ENCODE measurements at places on chromosomes 7 and 10.

- DNase-seq, result no peak
Measured at GRCh38 chr7:17105701-17106100, 192.8 kb upstream of the AHR start.

- DNase-seq, result no peak
Measured at GRCh38 chr7:27165996-27166530, 726 bp upstream of the HOXA9 start.

DNA sequence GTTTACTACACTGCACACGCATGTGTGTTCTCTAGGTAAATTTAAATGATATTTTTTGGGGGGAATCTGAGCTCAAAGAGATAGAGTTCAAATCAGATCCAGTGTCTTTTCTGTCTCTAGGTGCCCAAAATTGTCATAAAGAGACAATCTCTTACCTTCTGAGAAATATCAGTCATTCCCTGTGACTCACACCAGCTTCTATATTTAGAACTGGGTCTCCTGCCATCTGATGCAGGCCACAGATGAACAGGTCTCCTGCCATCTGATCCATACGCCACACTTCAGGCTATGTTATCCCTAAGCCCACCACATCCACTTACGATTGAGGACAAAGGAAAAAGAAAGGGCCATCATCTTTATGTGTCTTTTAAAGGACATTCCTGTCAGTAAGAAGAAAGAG is 136.3 kb upstream of the LAMB4 start:
- DNase-seq, result peak; percentile 35

DNA sequence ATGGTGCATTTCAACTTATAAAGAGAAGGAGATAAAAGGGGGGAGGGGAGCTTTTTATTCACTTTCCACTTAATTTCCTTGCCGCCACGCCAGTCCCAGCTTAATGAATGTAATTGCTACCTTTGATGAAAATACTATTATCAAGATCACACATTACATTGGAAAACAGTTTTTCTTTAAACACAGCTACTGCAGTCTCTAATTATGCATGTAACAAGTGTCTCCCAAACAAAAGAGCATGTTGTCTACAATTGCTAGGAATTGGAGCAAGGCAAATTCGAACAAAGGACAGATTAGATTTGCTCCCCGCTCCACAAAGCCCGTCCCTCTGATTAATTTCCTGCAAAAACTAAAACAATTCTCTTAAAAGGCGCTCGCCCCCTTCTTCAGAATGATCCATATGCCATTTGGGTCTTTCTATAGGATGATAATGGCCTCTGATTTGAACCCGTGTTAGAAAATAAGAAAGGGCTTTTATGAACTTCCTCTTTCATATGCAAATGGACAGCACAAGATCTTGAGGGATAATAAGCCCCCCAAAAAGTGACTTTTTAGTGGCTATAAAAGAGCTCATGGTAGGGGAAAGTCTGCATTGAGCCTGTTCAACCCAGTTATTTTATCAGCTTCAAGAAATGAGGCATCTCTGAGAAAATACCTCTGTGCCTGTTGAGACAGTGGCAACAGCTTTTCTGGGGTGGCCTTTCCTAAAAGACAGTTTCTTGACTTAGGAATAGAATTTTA is 60.6 kb downstream of the ACADSB start:
- DNase-seq, result no peak

DNA sequence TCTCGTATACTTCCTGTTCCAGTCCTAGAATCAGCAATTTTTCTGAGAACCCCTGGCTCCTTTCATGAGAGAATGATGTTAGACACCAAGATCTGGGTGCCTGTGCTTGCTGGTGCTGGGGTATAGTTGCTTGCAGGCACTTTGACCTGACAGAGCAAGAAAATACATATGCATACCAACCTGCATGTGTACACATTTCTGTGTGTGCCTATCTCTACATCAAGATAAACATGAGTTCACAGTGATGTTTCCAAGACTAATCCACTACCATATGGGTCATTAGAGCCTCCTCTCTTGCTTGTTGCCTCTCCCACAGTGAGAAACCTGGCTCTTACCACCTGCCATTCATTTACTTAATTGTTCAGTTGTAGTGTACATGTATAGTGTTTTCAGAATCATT is 229.1 kb upstream of the IGFBP3 start:
- DNase-seq, result no peak

DNA sequence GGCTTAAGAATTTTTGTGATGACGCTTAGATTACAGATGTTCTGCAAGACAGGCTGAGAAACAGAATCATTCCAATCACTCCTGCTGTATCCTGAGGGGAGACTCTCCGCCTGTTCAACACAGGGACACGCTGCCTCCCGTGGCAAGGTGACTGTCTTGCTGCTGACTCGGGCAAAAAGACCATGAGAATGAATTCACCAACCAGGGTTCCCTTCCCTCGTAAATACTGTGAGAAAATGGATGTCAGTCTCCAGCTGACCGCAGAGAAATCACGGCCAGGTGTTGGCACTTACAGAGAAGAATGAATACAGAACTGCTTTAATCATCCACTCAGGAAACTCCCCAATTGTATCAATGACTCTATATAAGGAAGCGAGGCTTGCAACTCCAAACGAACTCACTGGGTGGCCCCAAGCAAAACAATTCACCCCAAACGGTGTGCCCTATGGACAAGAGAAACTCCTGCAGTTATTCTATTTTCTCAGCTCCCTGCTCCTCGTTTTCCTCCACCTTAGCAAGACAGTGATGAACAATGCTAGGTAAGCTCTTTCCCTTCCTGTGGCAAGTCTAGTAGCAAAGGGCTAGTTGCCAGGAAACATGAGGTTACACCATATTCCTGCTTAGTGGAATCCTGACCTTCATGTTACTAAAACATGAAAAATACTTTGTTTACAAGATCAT is 22.8 kb downstream of the GNA12 start:
- no peak for DNase-seq

DNA sequence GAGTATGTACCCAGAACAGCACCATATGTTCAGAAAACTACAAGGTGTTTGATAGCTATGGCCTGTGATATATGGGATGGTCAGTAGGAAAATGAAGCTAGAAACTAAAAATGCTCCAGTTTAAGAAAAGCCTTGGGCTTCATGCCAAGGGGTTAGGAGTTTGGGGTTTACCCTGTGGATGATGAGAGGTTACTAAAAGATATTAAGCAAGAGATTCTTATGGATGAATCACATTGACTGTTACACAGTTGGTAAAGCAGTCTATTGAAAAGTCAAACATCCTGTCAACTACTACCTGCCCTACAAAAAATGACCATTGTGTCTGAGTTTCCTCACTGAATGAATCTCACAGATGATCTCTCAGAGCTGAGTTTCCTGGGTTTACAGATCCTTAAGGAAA is 166.2 kb upstream of the INHBA start:
- DNase-seq, result no peak

DNA sequence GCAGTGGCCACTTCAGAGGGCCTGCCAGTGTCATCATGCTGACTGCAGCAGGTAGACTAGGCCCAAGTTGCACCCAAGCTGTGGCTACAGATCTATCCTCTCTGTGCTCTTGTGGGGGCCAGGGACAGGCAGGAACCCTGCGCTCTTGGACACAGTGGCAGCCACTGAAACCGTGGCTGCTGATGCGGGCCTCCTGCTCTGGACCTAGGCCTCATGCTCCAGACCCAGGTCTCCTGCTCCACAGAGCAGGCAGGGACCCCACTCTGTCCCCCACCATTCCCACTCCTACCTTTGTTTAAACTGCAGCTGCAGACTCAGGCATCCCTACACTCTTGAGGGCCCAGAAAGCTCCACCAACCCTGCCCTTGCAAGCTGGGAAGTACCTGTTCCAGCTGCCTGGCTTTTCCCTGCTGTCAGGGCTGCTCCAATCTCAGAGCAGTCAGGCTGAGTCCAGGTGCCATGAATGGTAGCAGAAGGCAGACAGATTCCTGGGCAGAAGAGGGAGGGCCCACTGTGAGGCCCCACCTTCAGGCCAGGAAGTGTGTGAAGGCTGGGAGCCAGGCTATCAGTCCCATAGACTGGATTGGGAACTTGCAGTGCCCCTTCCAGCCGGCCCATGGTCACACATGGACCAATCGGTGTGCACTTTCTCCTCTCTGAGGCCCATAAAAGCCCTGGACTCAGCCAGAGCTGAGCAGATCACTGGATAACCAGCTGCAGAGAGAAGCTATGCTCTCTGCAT is 634.0 kb upstream of the SEMA3D start:
- DNase-seq, result no peak

- no peak for DNase-seq
Measured at GRCh38 chr7:70489813-70490212, 642.1 kb upstream of the GALNT17 start.

DNA sequence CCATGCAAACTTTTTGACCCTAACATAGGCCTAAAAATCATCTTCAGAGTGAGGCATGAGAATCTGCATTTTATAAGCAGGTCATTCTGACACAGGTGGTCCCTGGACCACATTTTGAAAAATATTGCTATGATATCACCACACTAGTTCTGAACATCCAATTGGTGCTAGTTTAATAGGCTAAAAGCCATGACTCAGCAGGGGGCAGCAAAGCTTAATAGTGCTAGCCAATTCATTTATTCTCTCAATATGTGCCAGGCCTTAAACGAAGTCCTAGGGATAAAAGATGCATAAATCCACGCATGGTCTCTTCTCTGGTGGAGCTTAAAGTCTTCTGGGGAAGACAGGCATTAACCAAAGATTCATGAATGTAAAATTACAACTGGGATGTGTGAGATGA is 10.2 kb upstream of the SLC25A28 start:
- peak; percentile 27 for DNase-seq

DNA sequence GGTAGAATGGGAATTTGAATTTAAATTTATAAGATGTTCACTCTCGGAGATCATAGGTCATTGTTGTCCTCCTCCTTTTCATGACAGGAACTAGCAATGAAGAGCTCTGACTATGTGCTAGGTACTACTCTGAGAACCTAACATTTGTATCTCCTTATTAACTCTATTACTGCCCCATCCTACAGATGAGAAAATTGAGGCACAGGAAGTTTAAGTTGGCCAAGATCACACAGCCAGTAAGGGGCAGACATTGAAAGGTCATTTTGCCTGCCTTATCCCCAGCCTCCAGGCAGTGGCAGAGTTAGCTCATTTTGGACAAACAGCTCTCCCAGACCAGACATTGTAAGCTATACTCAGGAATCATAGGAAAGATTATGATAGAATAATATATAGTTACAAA is 6.0 kb downstream of the SRGN start:
- no peak for DNase-seq

GRCh38 chr7:23098460-23098859 is 7.1 kb upstream of the KLHL7 start:
- no peak for DNase-seq

GRCh38 chr10:1476455-1476803 is 260.9 kb downstream of the ADARB2 start:
- DNase-seq, result no peak

DNA sequence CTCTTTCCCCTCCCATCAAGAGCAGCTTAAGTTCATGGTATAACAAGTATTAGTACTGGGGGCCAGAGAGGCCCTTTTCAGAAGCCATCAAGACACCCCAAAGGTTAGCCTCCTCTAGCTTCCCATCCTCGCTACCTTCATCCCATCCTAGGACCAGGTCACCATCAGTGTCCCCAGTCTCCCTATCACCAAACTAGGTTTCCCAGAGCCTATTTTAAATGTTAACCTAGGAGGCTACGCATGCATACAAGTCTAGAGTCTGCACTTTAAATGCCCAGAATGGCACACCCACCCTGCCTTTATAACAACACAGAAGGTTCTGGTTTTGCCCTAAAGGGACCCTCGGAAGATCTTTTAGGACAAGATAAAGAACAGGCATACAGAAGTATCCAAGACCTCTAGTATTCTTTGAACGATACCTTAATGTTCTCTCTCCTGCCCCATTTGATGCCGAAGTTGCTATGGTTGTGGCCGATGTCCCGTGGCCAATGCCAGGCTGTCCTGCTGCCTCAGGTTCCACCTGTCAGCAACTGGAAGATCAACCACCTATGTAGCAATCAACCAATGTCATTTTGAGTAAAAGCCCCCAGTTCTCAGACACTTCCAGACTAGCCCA is 2.2 kb downstream of the GPRIN2 start:
- no peak for DNase-seq

DNA sequence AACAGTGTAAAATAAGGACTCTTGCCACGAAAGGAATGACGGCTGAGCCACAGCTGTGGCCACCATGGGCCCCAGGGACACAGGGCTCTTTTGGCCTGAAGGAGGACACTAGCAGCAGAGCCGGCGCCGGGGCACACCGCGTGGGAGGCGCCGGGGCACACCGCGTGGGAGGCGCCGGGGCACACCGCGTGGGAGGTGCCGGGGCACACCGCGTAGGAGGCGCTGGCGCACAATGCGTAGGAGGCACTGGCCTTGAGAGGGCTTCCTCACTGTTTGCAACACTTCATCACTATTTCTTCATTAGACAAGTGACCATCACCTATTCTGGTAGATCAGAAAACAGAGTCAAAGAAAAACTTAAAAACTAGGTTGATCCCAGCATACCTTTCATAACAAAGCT is 23.4 kb downstream of the ESYT2 start:
- DNase-seq, result no peak

DNA sequence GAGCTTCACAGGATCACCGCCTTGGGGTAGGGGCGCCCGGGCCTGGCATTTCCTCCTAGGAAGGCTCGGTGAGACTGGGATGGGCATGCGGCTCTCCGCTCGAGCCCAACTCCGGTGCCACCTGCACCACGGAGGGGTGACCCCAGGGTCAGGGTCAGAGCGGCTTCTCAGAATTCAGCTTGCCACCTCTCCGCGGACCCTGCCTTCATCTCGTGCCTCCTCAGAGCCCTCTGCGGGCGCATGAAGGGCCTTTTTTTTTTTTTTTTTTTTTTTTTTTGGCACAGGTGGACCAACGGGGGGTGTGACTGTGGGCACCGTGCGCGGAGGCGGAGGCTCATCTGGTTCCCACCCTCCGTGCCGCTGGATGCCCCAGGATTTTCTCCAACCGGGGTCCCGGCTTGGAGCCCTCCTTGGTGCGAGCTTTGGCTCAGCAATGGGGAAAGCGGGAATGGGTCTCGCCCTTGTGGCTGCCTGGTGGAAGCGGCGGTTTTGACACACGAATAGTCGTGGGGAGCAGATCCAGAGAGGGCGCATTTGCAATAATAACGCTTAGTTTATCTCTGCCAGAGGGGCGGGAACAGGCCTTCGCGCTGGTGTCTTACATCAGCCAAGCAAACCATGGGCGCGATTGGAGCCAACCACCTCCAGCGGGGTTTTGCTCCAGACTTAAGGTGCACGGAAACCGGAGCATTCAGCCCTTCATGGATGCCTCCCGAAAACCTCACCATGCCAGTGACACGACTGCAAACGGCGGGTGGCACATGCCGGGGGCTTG is 5.0 kb upstream of the TNRC18 start:
- peak; percentile 88 for DNase-seq

DNA sequence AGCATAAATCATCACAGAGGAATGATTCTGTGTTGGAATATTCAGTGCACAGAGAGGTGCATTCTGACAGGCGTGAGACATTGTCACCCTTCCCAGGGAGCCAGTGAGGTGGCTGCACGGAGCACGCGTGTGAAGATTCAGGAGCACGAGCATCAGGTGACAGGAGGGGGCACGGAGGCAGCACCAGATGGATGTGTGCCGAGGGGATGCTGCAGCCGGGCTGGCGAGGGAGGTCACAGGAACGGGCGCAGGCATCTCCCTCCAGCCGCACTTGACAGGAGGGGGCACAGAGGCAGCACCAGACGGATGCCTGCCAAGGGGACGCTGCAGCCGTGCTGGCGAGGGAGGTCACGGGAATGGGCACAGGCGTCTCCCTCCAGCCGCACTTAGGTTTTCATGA is 66.5 kb downstream of the DIP2C start:
- DNase-seq, result no peak
